Osteoblast (primary cell): ENCODE measurements at places on chromosomes 7 and 10. TPM values are rescaled to one million over a fixed set of nuclear protein-coding genes. Genes with fewer than 3 reads are reported as not detected.

PARD3 gene
- total RNA-seq = 69.2 and 71.7 TPM in 2 replicates

NSUN5 gene
- total RNA-seq = 17.0 and 17.1 TPM in 2 replicates

PIK3CG gene
- total RNA-seq = not detected in 2 replicates

HOXA13 gene
- total RNA-seq = 6.2 and 8.0 TPM in 2 replicates

ACSM6 gene
- total RNA-seq = not detected in 2 replicates

DKK1 gene
- total RNA-seq = 50.7 and 66.2 TPM in 2 replicates

SPDYE9 gene
- total RNA-seq = not detected in 2 replicates

PLAC9 gene
- 17.1 and 19.2 TPM in 2 replicates for total RNA-seq

MKX gene
- total RNA-seq = 6.5 and 15.3 TPM in 2 replicates

HABP2 gene
- not detected in 2 replicates for total RNA-seq

OGDH gene
- 59.2 and 64.4 TPM in 2 replicates for total RNA-seq

GIMAP6 gene
- 0.36 TPM in 1 of 2 replicates, not detected in the other for total RNA-seq

ACHE gene
- total RNA-seq = under 0.01 TPM in 2 replicates

ENTPD1 gene
- 7.6 and 10.6 TPM in 2 replicates for total RNA-seq

BMI1 gene
- 64.8 and 73.1 TPM in 2 replicates for total RNA-seq

CYP2E1 gene
- 1.5 and 1.8 TPM in 2 replicates for total RNA-seq

SLC13A1 gene
- not detected in 2 replicates for total RNA-seq
